ENCODE measurements at places on chromosomes 4 and X. TPM values are rescaled to one million over a fixed set of nuclear protein-coding genes. Genes with fewer than 3 reads are reported as not detected.

DNA sequence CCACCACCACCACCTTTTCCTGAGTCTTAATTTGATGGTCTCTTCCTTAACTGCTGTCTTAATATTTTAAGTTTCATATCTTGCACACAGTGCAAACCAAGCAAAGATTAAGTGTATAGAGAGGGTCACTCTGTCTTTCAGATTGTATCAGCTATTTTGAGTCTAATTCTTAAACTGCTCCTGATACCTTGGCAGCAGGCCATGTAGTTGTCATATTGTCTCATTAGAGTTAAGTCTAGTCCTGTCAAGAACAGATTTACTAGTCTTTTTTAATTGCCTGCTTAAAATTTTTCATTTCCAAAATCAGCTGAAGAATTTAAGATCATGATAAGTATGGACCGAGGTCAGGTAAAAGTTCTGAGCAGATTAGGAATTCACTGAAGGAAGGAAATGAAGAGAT, 51.5 kb downstream of the FHIP1A start:
- H3K4me3 ChIP-seq = no peak overlapping the region
- no peaks in the 10 kb centered on the region for H3K36me3 ChIP-seq
- no peak for DNase-seq
- no peaks in the 10 kb centered on the region for H3K4me1 ChIP-seq

DNA sequence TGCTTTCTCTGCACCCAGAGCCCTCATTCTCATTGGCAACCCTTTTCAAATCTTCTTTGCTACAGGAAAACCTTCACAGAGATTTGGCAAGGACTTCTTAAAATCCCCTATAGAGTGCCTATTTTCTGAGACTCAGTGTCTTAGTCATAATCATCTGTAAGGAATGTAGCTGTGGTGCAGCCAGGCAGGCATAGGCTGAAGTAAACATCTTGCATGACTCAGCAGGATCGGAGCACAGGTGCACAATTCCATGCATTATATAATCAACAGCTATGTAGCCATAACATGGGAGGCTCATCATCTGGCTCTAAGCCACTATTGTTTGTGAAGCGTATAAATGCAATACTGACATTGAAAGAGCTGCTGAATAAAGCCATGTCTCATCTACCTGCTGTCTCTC, 368.8 kb downstream of the MAGEE1 start:
- H3K27me3 ChIP-seq = no peaks in the 10 kb centered on the region
- no peak overlapping the region for H3K4me3 ChIP-seq
- H3K4me1 ChIP-seq = no peaks in the 10 kb centered on the region
- H3K27ac ChIP-seq = no peak overlapping the region

Gene EREG
- not detected for total RNA-seq

Gene UGT2B15
- not detected for total RNA-seq
